Activated T-cell treated with anti-CD3 and anti-CD28 coated beads, Interleukin-2, amount 50 U/mL, for 48 hours (primary cell): ENCODE measurements at places on chromosomes 2 and 18.
A peak's percentile ranks its signal among the peaks of the same experiment; 100 is the strongest.

DNA sequence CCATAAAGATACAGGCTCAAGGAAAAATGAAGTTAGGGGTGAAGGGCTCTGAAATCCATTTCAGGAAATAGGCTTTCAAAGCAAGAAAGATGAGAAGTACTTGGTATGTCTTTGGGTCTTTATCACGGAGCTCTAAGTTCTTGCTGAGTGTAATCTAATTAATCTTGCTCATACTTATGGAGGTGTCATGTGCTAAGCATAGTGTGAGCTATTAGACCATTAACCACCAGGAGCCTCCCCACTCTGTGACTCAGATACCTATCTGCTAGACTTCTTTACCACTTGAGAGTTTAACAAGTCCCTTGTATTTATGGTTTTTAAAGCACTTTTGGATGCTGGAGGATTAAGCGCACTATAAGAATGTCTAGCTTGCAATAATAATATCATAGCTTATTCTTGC is 678.7 kb downstream of the EPHA4 start:
- DNase-seq: no peak

GRCh38 chr2:100895934-100896685 is 76.2 kb downstream of the NPAS2 start:
- DNase-seq: no peak

DNA sequence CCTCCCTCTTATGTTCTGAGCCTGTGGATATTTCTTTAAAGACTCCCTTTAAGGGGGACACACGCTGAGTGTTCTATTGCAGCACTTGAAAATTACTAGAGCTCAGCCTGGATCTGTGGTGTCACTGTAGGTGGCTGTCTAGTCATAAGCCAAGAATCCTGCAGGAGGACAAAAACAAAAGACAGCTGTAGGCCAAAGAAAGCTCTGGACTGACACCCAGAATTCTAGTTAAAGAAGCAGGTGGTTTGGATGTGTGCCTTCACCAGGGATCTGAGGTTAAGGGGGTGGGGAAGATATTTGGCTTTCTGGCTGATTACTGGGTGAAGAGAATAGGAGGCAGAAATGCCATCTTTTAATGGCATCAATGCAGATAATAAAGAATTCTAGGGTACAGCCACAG is 842.5 kb upstream of the NXPH2 start:
- DNase-seq: no peak

GRCh38 chr18:22439447-22439846 is 21.7 kb upstream of the CTAGE1 start:
- DNase-seq: no peak

DNA sequence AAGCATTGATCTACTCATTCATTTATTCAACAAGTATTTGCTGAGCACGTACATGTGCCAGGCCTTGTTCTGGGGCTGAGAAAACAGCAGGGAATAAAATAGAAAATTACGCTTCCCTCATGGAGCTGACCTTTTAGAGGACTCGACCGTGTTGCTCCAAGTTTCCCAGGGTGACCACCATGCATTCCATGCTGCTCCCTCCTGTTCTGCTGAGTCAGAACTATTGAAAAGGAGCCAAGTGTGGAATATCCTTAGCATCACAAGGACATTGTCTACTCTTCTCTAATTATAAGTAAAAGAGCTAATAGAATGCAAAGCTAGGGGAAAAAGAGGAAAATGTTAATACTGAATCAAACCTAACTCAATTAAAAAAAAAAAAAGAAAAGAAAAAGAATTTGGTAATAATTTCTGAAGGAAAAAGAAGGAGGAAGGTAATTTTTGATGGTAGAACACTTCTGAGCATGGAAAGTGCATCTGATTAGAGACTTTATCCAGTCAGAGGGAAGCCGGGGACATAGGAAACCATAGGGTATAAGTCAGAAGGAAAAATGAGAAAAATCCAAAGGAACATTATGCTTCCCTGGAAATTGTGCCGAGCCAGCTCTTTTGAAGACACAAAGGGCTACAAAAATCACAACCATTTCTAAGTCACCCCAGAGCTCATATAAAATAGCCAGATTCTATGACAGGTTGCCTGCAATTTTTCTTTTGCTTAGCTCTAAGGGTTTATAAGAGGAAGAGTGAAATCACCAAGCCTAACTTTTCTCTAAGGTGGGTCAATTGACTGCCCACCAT is 339.4 kb downstream of the RND3 start:
- no peak for DNase-seq

GRCh38 chr18:7366597-7366996 is 135.7 kb downstream of the LRRC30 start:
- DNase-seq: no peak

DNA sequence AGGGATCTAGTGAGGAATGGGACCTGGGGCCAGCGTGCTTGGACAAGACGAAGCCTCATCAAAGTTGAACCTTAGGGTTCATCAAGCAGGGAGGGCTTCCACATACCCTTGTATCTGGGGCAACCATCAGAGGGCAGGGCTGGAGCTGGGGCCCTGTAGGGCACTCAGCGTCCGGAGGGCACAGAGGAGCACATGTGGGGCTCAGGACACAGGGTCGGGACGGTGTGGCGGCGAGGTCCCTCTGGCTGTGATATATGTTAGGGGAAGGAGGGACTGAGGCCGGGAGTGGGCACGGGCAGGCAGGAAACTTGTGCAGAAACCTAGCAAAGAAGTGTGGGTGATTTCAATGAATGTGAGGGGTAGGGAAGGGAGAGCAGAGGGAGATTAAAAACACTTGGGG is 244.0 kb downstream of the AGAP1 start:
- no peak for DNase-seq

GRCh38 chr2:219060821-219061791 is at the start of gene IHH:
Gene IHH (minus strand): TSS chr2:219060921. CDS start chr2:219060467, 454 bp downstream.
- DNase-seq: peak; percentile 25

GRCh38 chr18:13382366-13382953 is 163.9 kb downstream of the LDLRAD4 start:
- DNase-seq: peak; percentile 55

GRCh38 chr18:28635530-28635929 is 458.6 kb upstream of the CDH2 start:
- no peak for DNase-seq

DNA sequence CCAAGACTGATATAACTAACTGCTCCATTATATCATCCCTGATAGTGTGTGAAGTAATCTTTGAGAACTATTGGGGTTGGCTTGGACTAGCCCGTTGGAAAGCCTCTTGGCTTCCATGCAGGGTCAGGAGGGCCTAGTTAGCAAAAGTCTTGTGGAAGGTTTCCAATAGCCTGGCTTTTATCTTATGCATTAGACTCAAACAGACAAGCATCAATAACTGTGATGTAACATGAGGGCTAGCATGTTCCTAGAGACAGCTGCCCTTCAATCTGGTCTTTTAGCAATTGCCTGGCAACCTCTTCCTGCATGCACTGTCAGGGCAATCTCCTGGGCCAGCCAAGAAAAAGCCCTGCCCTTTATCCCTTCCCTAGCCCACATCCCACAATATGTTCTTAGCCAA is 18.2 kb downstream of the SLC8A1 start:
- no peak for DNase-seq

GRCh38 chr2:24886691-24887304 is 33.2 kb downstream of the ADCY3 start:
- no peak for DNase-seq

DNA sequence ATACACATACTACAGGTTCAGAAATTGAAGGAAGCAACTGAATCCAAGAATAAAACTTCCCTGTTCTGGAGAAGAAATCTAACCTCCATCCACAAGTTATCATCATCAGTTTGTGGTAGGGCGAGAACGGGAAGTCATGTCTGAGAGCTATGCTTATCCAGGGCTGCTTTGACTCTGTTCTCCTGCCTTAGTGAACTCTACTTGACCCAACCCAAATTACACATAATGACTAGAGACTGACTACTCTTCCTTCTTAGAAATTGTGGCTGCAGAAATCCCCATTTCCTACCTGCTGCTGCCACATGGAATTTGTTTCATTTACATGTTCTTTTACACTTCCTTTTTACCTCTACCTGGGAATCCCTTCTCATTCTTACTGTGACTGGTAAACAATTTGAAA is 1102.6 kb upstream of the PIK3C3 start:
- DNase-seq: no peak

GRCh38 chr2:68994864-68995263 is 18.1 kb upstream of the ANTXR1 start:
- DNase-seq: no peak

DNA sequence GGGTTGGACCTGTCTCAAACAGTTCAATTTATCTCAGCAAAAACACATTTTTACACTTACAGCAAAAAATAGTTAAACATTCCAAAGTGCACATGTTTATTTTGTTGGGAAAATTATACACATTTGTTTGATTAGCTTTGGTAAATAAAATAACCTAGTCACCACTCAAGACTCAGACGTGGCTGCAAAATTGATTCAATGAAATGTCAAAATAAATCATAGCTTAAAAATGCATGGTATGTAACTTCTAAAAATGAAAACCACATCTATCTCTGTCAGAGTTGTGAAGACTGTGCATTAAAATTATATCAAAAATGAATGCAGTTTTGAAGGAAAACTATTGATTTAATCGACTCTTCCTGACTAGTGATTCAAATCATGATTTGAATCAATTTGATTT is 56.7 kb downstream of the GALNT14 start:
- no peak for DNase-seq

DNA sequence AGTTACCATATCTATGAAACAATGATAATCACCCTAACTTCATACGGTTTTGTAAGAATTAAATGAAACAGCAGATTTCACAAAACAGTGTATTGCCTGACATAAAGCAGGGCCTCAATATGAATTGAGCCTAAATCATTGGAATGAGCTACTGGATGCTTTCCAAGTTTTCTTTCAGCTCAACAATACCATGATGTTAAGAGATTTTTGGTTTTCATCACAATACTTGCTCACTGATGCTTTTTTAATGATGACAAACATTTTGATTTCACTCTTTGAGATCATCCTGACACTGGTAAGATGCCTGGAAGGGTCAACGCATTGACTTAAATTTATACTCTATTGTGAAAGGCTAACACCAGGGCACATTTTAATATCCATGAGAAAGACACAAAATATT is 377.5 kb downstream of the ZNF521 start:
- DNase-seq: no peak

DNA sequence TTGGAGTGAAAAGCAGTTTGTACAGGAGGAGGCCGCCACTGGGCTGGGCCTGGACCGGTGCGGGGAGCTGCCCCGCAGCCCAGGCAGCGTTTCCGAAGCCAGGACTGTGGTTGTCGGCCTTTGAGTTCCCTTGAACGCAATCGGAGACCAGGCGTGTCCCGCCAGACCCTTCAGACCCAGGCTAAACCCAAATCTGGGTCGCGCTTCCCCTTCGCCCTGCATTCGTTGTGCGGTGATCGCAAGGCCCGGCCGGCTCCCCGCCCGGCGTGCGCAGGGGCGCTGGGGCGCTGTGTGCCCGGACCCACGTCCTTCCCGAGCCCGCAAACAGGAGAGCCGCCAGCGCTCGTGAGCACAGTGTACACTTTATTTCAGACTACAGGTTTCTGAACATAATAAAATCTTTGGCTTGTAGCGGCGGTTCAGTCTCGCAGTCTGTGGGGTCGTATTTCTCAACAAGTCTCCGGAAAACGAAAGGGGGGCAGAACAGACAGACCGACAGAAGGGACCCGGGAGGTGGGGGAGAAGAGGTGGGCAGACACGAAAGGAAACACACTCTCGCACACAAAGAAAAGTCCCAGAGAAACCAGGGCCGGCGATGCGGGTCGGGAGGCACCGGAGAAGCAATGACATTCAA is 5.5 kb downstream of the EN1 start:
- no peak for DNase-seq

DNA sequence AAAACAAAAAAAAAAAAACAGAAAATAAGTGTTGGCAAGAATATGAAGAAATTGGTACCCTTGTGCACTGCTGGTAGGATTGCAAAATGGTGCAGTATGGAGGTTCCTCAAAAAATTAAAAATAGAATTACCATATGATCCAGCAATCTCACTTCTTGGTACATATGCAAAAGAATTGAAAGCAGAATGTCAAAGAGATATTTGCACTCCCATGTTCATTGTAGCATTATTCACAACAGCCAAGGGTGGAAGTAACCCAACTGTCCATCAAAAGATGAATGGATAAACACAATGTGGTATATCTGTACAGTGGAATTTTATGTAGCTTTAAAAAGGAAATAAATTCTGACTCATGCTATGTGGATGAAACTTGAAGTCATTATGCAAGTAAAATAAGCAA is 72.8 kb upstream of the POU3F3 start:
- no peak for DNase-seq

- DNase-seq: peak; percentile 12
Measured at GRCh38 chr18:49849331-49850217, 36.2 kb upstream of the ACAA2 start.

DNA sequence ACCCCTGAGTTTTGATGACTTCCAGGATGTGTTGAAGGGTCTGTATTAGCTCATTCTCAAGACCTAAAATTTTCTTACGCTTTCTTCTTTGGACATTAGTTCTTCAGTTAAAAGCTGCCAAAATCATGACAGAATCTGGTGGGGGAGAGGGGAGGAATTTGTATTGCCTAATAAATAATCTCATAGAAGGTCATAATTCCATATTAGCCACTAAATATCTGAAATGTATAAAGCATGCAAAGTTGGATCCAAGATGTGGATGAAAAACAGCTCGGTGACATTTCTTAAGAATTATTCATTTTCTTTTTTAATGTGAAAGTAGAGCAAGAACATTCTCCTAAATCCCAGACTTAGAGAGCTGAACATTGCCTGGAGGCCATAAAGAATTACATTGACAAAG is 120.1 kb downstream of the MMADHC start:
- no peak for DNase-seq

DNA sequence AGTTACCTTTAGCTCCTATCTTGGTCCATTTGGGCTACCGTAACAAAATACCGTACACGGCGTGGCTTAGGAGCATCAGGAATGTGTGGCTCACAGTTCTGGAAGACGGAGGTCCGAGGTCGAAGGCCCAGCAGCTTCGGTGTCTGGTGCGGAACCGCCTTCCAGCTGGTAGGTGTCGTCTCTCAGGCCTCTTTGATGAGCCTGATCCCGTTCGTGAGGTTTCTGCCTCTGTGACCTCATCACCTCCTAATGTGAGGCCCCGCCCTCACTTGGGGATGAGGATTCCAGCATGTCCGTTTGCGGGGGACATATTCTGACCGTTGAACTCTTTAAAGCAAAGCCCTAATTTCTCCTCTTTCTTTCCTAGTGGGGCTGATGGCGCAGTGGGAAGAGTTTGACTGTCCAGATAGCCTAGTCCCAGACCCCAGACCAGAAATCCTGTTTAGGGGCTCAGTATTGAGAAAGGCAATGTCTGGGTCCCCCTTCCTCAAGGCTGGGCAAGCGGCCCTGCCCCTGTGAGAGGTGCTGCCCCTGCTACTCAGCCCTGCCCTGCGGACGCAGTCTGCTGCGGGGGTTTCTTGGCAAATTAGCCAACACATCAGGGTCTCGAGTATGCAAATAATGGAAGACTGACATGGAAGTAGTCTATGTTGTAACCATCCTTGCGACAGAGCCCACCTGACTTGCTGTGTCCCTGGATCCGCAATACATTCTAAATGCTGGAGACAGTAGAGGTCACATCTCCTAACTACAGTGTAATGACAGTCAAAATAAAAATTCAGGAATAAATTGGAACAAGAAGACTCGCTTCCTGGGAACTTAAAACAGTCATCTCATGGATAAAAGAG is 128.0 kb downstream of the ASB1 start:
- DNase-seq: no peak
